Testis (tissue), 5 donors: ENCODE measurements at places on chromosomes 4 and X.
A peak's percentile ranks its signal among the peaks of the same experiment; 100 is the strongest.

GRCh38 chr4:81454499-81454898, 17.2 kb downstream of the RASGEF1B start:
- DNase-seq = no peak

GRCh38 chrX:69263251-69263820, 98.1 kb upstream of the PJA1 start:
- no peak for DNase-seq

DNA sequence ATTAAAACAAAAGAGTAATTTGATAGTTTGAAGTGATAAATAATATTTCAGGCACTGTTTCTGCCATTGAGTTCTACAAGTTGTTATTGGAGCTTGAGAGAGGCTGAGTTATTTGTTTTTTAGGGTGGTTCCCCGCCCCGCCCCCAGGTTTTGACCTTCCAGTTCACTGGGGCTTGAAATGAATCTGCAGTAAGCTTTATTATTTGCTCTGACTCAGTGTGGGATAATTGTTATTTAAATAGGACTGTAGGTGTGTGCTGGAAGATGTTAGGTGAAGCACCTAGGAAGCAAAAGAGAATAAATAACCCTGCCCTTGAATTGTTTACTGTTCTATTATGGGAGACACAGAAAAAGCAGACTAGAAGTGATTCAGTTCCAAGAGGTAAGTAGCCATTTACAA, 81.2 kb upstream of the KCNIP4 start:
- no peak for DNase-seq

DNA sequence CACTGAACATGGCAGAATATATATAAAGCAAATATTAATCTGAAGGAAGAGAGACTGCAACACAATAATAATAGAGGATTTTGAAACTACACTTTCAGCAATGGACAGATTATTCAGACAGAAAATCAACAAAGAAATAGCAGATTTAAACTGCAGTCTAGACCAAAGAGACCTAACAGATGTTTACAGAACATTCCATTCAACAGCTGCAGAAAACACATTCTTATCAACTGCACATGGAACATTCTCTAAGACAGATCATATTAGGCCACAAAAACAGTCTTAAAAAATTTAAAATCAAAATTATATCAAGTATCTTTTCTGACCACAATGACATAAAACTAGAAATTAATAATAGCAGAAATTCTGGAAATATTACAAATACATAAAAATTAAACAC, 27.1 kb downstream of the CENPE start:
- DNase-seq = no peak

DNA sequence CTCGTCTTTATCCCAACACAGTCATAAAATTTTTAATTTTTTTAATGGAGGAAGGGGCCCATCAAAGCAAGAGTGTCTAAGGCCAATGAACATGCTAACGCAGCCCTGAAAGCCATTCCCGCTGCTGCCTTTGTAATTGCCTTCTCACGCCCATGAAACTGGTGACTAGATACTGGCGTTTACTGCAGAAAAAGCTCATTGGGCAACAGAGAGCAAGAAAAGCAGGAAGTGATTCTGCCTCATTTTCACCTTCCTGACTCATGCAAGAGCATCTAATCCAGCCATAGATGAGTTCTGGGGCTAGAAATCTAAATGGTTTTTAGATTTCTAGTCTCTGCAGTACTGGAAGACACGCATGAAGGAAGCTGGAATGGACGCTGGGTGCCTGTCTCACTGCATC, 72.5 kb downstream of the ANXA3 start:
- no peak for DNase-seq

GRCh38 chr4:95018785-95019184, 261.0 kb downstream of the BMPR1B start:
- no peak for DNase-seq

- DNase-seq = peak; percentile 22
Observed at GRCh38 chr4:5399790-5400421, 308.5 kb downstream of the EVC2 start.

DNA sequence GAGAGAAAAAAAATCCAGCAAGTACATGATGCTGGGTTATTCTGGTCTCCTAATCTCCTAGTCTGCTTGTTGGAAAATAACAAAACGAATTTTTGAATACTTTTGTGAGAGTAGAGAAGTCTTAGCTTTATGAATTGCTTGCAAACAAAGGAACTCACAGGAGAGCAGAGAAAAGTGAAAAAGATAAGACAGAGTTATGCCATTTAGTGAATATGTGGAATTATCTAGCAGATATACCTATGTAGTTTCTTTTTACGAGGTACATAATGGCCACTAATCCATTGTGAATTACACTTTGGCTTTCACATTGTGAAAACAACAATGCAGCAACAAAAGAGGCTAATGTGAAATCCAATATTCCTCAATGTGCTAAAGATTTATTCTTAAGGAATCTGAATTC, 226.7 kb downstream of the NDST4 start:
- DNase-seq = no peak

- DNase-seq = no peak
Observed at GRCh38 chrX:7158468-7158990, 10.6 kb upstream of the PUDP start.

DNA sequence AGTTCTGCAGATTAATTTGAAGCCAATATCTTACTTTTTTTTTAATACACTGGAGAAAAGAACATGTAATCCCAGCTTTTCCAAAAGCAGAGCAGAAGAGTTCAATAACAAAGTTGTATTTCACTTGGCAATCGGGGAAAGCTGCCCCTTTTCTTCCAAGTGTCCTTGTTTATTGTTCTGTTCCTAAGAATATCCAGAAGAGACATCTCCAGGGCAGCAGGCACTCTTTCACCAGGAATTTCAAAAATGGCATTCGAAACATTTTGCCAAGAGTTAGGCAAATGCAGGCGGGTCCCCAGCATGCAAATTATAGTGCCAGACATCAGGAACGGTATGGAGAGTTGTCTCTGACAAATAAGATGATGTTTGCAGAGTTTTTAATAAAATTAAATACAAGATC, 494.5 kb downstream of the BCOR start:
- no peak for DNase-seq

DNA sequence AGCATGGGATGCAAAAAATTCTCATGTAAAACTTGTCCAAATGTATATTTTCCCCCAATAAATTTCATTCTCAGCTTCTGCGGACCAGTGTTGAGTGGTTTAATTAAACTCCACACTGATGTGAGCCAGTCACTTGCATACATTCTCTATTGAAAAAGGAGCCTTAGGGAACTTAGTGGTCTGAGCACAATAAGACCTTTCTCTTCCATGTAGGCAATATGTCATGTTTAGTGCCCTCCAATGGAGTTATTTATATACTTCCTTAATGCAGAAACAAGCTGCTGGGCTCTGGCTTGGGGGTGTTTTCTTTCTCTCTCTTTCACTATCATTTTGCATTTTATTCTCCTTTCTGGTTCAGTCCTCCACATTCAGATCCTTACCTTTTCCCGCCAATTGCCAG, 196.9 kb downstream of the ANAPC10 start:
- no peak for DNase-seq

DNA sequence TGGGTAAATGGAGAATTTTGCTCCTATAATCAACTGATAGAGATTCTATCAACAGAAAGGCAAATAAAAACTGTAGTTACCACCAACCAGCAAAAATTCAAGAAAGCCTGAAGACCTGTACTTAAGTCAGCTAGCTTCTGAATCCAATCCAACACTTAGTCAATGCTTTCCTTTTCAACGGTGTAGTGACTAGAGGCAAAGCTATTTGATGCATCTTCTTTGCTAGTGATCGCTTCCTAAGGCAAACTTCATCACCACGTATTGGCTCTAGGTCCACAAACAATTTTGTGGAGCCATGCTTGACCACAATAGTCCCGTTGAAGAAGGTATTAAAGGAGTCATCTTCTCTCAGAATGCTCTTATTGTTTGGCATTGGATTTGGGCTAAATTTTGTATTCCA, 25.0 kb upstream of the UBA6 start:
- DNase-seq = no peak

DNA sequence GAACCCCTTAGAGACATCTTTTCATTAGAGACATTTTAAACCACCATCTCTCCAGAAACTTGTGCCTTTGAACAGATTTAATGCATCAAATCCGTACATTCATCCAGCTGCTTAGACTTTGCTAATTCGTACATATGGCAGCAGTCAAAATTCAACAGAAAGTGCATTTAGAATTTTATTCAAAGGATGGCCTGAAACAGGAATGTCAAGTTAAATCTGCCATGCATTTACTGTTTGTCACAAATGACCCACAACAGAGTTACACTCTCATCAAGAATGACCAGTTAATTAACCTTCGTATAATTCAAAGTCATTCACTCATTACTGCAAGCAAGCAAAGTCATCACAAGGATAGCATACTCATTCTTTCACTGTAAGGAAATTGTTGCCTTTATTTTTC, 284.3 kb downstream of the SLC7A11 start:
- DNase-seq = no peak

DNA sequence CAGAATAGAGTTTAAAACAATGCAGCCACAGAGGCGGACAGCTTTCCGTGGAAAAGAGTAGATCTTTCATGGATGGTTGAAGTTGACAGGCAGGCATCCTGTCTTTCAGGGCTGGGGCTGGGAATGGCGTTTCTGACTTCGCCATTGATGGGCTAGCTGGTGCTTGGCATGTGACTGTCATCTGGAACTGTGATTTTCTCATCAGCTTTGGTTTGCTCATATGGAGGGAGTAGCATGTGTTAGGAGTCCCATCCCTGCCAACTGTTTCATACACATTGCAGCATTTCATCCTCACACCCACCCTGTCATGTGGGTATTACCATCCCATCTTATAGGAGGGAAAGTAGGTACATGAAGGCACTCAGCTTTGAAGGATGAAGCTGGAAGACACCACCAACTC, 49.2 kb upstream of the STX18 start:
- no peak for DNase-seq

- no peak for DNase-seq
Observed at GRCh38 chrX:30570505-30570904, 7.1 kb downstream of the TASL start.
